Fibroblast of villous mesenchyme (primary cell): ENCODE measurements at places on chromosomes 2 and 18.

GRCh38 chr2:191166756-191167445 is 16.1 kb upstream of the STAT4 start:
- DNase-seq, result no peak

- DNase-seq, result no peak
Measured at GRCh38 chr18:44518091-44518615, 162.5 kb upstream of the SETBP1 start.

- DNase-seq, result no peak
Measured at GRCh38 chr18:55121397-55122170, 162.3 kb upstream of the CCDC68 start.

DNA sequence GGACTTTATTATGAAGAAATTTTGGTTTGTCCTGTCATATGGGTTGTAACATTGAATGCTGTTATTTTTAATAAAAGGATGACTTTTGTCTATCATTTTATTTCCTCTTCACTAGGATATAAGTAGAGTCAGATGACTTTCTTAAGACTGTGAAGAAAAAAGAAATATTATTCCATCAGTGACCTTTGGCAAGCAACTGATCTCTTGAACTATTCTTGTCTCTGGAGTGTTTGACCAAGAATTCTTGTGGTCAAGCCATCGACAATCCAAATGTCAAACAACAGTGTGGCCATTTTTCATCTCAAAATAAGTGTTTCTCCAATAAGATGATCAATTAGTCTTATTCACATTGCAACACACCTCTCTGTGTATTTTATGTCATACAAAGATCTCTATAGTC is 24.9 kb downstream of the HOXD1 start:
- DNase-seq, result no peak

DNA sequence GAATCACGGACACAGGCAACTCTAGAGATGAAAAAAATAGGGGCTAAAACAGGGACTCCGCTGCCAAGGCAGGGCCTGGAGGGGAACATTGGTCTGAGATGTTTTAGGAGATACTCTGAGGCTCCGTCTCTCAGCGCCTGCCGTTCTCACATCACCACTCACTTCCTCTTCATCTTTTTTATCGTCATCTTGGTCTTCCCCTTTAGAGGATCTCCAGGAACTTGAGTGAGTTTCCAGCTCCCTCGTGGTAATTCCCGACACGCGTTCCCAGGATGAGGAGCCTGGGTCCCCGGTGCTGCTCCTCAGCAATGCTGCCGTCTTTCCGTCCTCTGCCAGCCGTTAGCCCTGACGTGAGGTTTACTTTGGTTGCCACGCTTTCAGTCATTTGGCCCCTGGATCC is 16.1 kb downstream of the MLPH start:
- DNase-seq, result no peak

- peak; percentile 90 for DNase-seq
Measured at GRCh38 chr2:191318729-191319078, 73.5 kb downstream of the MYO1B start.
